ENCODE measurements at places on chromosomes 7 and 10. TPM values are rescaled to one million over a fixed set of nuclear protein-coding genes. Genes with fewer than 3 reads are reported as not detected.

The PNLIP gene
- 0.13 TPM for total RNA-seq

The IQCE gene
- total RNA-seq, result 15.3 TPM

The SCART1 gene
- 1.0 TPM for total RNA-seq

DNA sequence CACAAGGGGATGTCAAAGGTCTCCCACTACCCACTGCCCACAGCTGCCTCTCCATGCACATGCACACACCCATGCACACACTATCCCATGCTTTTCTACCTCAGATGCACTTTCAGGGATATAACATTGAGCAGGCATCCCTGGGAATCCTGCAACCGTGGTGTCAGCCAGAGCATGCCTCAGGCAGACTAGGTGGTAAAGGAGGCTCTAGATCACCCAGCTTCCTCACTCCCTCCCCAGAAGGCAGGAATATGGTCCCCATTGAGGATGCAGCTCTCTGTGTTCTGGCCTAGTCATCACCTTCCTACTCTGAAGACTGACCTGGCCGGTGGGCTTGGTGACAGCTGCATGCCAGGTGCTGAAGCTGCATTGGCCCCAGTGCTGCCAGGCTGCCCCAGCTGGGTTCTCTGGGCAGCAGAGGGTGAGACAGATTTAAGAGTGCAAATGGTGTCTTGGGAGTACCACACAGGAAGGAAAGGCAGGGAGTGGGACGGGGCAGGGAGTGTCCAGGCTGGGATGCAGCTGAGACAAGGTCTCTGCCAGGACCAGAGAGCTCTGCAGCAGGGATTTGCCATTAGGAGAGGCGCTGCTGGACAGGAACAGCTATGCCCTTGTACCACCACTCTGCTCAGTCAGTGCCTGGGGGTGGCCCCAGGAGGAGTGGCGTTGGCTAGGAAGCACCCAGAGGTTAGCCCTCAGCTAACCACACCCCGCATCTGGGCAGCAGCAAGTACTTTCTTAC is 53.4 kb upstream of the GDF10 start:
- DNase-seq, result no peak

- DNase-seq, result no peak
Observed at GRCh38 chr10:53093878-53094277, 321.3 kb upstream of the MBL2 start.

GRCh38 chr7:151347200-151347599 is 5.6 kb downstream of the NUB1 start:
- DNase-seq, result no peak

DNA sequence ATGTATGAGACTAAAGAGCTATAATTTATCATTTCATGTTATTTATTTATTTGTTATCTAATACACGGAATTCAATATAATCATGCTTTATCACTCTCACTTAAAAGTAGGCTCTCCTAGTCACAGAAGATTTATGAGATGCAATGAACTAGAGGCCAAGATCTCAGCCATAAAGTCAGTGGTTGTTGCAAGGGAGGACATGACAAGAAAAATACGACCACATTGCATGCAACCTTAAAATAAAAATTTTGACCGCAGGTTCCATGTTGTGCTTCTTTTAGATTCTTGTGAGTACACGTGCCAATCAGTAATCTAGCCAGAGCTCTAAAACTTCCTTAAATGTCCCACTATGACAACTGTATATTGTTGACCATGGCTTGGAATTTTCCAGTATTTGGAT is 75.9 kb upstream of the SP8 start:
- no peak for DNase-seq

DNA sequence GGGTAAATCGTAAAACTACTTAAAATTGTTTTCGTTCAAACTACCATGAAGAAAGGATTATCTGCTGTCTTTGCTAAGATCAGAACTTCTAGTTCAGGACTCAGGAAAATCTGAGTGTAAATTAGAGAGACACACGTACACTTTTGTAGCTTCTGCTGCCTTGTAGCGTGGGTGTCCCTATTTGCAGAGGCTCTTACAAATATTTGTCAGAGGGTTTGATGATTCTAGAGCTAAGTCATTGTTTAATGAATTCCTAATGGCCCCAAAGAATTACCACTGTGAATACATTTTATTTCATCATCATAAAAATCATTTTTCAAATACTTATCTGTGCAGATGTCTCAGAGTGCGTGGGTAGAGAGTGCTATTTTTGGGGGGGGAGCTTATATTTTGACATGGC is 314.9 kb downstream of the LRMDA start:
- DNase-seq, result no peak

- DNase-seq, result no peak
Observed at GRCh38 chr10:69899727-69900595, 98.3 kb downstream of the COL13A1 start.
